CD14-positive monocyte (primary cell): ENCODE measurements at places on chromosomes 13 and 19.
A peak's percentile ranks its signal among the peaks of the same experiment; 100 is the strongest.

- DNase-seq = no peak
Measured at GRCh38 chr13:36428086-36428485, 4.2 kb upstream of the CCNA1 start.

DNA sequence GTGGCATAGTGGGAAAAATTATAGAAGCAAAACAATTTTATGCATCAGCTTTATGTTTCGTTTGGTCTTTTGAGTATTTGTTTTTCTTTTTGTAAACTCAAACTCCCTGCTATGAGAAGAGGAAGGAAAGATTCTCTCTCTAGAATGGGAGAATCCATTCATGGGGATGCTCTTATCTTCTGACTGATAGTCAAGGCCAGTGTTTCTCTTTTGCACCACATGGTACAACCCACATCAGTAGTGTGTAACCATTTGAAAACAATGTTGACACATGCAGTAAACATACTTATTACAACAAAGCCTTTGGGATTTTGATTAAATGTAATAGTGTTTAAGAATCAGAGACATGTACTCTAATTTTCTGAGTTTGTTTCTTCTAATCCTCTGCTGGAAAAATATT lies 490.5 kb downstream of the MYO16 start:
- no peak for DNase-seq

GRCh38 chr13:106003651-106004050 lies 531.8 kb downstream of the EFNB2 start:
- DNase-seq = no peak

- DNase-seq = no peak
Measured at GRCh38 chr13:103788061-103788652, 721.9 kb upstream of the SLC10A2 start.

DNA sequence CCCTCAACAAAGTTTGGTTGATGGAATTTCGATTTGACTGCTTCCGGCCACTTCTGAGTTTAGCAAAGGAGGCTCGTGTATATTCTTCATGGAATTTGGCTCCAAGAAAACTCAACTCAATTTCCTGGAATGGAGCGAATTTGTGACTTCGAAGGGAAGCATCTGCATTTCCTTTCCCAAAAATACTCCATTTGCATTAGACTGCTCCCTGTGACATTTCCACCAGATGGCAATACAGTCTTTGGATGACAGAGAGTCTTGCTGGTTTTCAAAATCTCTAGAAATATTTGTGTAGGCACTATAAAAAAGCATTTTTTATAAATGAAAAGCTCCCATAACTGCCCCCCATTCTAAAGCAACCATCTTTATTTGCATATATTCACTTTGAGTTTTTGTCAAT lies 4.1 kb downstream of the C1QTNF9 start:
- DNase-seq = no peak

GRCh38 chr13:32047793-32048192 lies 16.2 kb downstream of the FRY start:
- peak; percentile 48 for DNase-seq

- DNase-seq = no peak
Measured at GRCh38 chr19:45645068-45645630, 6.0 kb upstream of the EML2 start.

DNA sequence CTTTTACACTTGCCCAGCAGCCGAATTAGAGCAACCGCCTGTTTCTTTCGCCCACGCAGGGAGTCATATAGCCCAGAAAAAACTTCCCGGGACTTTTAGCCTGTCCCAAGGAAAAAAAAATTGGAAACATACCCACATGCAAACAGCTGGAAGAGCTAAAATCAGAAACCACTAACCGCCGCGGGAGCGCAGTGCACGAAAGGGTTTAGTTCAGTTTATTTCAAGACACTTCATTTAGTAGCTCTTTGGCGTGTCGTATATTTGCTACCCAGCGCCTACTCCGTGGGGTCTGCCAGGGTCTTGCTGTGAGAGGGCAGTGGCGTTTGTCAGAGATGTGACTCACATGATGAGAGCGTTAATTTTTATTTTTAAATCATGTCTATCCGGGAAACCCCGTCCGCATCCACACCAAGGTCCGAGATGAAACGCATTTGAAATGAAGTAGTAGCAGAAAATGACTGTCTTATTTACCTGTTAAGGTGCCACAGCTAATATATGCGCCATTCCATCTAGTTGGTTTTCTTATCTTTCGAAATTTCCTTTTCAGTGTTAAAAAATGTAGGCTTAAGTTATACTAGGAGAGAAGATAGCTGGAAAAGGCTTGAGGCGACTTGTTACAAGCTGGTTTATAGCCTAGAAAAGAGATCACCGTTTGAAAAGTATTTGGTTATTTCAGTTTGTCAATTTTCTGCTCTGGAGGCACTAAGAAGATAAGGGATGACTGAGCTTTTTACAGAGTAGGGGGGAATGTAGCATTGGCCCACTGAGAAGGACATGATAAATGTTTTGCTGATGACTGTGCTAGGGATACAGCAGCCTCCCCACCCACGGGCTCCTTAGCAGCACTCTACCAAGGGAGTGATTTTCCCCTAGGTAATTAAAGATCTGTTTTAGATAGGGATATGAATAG lies 1.7 kb downstream of the KLF5 start:
- peak; percentile 27 for DNase-seq

DNA sequence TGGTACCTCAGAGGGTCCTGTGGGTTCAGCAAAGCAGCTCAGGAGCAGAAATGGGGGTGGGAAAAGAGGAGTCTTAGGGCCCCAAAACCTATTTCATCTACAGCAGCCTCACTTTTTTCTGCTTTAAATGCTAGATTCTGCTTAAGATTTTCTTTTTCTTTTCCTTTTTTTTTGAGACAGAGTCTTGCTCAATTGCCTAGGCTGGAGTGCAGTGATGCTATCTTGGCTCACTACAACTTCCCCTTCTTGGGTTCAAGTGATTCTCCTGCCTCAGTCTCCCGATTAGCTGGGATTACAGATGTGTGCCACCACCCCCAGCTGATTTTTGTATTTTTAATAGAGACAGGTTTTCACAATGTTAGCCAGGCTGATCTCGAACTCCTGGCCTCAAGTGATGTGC lies 30.7 kb upstream of the WDFY2 start:
- peak; percentile 58 for DNase-seq

GRCh38 chr19:3591876-3592613 lies 6.8 kb downstream of the GIPC3 start:
- DNase-seq = no peak

GRCh38 chr19:41431426-41432386 lies 4.5 kb upstream of the B3GNT8 start:
- DNase-seq = peak; percentile 60

GRCh38 chr19:17491287-17491686 lies 20.2 kb upstream of the PGLS start:
- DNase-seq = no peak

GRCh38 chr13:113327766-113328471 lies 30.9 kb downstream of the LAMP1 start:
- DNase-seq = no peak

DNA sequence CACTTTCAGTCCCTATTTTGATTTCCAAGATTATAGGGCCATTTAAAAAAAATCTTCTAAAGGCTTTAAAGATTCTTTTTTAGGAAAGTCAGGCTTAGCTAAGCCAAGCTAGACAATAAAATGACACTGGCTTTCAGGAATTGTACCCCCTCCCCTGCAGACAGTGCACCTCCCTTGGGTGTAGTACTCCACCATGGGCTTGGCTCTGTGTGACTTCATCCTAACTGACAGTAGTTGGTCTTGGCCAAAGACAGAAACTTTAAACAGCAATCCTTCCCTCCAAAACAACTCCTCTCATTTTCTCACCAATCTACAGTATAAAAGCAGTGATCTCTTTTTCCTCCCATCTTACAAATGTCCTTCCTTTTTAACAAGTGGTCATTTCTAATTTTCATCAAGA lies 283.0 kb downstream of the DNAJC15 start:
- no peak for DNase-seq

DNA sequence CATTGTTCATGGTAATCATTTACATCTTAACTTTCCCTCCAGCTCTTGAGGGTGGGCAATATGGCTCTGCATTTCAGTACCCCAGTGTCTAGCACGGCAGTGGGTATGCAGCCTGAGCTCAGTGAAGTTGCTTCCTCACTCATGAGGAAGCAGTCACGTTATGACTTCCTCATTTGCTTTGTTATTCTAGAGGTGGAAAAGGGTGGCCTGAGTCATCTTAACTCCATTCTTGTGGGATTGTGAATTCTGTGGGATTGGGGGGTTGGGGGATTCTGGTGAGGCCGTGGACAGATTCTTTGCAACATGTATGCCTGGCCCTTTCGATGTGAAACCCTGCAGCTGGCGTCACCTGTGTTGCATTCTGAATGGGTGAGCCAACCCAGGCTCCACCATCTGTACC lies 406.7 kb upstream of the ZNF507 start:
- DNase-seq = no peak

DNA sequence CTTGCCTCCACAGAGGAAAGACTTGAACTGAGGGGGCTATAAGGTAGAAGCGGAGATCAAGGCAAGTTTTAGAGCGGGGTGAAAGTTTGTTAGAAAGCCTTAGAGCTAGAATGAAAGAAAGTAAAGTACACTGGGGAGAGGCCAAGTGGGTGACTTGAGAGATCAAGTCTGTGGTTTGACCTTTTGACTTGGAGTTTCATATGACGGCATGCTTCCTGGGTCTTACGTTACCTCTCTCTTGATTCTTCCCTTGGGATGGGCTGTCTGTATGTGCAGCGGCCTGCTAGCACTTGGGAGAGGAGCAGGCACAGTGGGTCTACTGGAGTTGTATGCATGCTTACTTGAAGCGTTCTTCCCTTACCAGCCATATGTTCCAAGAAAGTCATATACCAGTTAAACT lies 1768.5 kb downstream of the PCDH9 start:
- no peak for DNase-seq

DNA sequence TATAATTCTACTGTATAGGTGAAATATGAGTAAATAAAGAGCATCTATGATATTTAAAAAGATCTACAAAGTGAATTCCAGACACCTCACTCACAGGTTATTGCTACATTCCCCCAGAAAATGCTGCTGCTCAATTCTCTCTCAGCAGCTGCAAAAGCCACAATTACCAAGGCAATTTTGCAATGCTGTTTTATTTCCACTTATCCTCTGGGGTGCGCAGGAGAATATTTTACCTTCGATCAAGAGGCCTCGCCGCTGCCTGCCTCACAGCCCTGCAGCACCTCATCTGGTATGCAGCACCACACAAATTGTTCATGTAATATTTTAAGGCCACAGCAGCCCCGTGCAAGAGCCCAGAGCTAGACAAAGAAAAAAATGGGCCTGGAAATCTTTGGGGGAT lies 333.2 kb downstream of the DNAJC15 start:
- no peak for DNase-seq

DNA sequence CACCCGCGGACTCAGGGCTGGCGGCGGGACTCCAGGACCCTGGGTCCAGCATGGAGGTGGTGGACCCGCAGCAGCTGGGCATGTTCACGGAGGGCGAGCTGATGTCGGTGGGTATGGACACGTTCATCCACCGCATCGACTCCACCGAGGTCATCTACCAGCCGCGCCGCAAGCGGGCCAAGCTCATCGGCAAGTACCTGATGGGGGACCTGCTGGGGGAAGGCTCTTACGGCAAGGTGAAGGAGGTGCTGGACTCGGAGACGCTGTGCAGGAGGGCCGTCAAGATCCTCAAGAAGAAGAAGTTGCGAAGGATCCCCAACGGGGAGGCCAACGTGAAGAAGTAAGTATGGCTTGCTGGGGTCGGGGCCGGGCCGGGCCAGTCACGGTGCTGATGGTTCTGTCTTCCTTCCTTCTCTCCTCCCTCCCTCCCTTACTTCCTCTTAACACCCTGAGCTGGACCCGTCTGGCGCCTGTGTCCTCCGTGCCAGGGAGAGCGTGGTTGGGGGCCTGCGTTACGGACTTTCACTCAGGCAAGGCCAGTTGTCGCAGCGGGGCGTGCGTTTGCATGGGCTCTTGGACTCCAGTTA lies 1.4 kb downstream of the STK11 start:
- DNase-seq = peak; percentile 78

- peak; percentile 94 for DNase-seq
Measured at GRCh38 chr19:35462476-35462953, 14.5 kb downstream of the FFAR2 start.

DNA sequence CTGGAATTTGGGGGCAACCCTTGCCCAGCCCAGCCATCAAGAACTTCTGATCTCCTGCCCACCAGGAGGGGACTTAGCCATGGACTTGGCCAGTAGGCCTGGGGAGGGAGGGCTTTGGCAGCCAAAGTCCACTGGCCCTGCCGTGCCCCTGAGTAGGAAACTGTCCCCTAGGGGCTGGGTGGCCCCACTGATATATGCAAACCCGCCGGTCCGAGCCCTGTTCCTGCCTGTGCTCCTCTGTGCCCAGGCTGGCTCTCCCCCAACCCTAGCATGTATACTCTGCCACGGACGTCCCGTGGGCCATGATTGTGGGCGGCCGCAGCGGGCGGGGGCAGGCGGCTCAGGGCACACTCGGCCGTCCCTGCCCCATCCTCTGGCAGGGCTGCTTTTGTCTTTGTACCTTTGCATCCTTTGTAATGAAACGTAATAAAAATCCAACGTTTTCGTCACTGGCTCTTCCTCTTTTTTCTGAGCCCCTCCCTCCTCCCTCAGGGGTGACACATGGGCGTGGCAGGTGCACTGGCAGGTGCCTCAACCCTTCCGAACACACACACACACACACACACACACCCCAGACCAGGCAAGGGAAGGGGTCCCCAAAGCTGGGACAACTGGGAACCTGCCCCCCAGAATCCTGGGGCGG lies 9.1 kb downstream of the COMP start:
- no peak for DNase-seq

DNA sequence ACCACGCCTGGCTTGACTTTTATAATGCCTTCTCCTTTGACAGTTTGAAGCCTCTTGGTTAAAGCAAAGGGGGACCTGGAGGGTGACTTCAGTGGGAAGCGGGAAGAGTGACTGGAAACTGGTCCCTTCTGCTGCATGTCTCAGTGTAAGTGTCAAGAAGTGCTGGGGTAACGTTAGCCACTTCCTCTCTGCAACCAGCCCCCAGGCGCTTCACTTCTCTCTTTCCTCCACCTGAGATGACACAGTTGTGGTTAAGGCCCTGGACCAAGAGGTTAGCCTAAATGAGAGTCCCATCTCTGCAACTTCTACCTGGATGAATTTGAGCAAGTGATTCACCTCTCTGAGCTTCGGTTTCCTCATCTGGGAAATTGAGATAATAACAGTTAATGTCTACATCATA lies 16.3 kb downstream of the LEUTX start:
- DNase-seq = no peak

DNA sequence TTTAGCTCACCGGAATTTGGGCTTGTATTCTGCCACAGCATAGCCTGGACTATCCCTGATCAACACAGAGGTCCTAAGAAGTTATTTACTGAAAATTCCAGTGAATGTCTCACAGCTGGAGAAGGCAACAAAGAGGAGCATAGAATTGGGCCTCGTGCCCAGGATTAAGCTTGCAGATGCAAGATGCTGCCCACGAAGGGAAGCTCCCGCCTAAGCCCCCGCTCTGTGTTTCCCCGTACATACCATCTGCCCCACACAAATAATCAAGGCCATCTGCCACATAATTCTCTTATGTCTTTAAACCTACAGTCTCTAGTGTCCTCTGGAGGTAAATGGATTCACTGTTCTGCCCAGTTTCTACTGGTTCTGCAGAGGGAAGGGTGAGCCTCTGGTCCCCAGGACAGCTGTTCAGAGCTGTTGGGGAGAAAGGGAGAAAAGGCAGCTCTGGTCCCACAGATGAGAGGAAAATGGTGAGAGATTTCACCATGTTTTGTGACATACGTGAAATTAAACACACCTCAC lies 7.4 kb upstream of the TPP2 start:
- no peak for DNase-seq
